ENCODE measurements at places on chromosomes 5 and 9.

DNA sequence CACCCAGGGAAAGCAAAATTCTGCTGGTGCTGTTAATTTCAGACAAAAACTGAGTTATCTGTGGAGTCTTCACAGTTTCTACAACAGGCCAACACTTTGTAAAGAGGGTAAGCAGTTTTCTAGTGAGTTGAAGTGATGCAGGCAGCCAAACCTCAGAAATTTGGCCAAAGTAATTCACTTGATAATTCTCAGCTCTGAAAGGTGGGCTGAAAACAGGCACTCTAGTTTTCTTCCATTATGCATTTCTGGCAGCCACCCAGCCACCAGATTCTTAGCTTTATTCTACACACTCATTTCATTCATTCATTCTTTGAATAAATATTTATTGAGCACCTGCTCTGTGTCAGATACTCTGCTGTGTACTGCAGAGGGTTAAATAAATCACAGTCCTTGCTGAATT, 184.2 kb downstream of the RAB3C start:
- no peak for DNase-seq

- DNase-seq = no peak
Measured at GRCh38 chr5:156647034-156647451, 203.1 kb upstream of the PPP1R2B start.

DNA sequence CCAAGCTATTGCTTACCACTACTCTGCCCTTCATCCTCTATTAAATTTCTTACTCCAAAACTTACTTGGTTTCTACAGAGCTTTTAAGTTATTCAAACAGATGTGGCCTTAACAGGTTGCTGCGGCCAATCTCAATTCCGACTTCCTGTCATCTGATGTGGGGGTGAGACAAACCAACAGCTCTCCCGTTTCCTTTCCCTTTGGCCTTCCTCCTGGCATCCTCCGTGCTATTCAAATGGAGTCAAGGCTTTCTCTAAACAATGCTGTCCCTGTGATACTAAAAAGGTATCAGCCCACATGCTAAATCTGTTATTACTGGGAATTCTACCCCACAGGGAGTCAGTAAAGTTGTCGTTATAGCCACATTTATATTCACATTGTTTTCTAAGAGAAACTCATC, 11.8 kb downstream of the RBM18 start:
- DNase-seq = no peak

GRCh38 chr5:79535477-79536192, 21.7 kb upstream of the HOMER1 start:
- DNase-seq = no peak

DNA sequence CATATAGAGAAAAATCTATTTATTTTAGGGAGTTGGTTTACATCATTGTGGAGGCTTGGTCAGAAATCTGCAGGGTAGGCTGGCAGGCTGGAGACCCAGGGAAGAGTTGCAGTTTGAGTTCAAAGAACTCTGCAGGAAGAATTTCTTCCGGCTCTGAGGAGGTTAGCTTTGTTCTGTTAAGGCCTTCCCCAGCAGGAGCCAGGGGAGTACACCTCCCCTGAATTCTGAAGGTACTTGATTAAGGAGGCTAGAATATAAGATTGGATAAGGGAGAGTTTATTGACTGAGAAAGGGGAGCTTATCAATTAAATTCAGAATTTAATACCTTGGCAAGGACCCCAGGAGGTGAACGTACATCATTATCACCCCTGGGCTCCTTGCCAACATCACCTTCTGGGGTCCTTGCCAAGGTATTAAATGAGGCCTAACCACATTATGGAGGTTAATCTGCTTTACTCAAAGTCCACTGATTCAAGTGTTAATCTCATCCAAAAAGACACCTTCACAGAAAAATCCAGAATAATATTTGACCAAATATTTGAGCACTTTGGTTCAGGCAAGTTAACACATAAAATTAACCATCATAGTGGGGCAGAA, 351.7 kb downstream of the CWC27 start:
- DNase-seq = no peak

GRCh38 chr9:137982200-137982599, 104.6 kb downstream of the CACNA1B start:
- no peak for DNase-seq

- no peak for DNase-seq
Measured at GRCh38 chr5:159576902-159577301, 246.6 kb upstream of the IL12B start.

GRCh38 chr5:151315998-151316597, 12.5 kb upstream of the SLC36A3 start:
- peak; percentile 87 for DNase-seq

- DNase-seq = no peak
Measured at GRCh38 chr5:146039420-146039819, 66.0 kb downstream of the PLAC8L1 start.

GRCh38 chr5:36537724-36538123, 68.7 kb upstream of the SLC1A3 start:
- no peak for DNase-seq

DNA sequence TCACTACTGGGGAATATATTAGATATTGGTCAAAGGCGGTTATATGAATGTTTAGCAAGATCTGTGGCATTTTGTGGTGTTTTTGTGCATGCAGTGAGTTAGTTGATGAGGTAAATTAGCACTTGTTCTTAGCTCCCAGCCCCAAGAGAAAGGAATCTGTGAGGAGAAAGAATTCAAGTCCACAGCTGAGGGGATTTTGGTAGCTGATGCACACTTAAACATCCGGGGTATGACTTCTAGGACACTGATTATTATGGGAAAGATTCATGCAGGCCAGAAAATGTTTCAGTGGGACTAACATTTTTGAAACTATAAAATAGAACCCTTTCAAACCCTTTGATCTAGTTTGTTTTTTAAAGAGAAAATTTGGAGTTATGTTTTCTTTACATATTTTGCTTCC, 118.2 kb upstream of the RPS23 start:
- no peak for DNase-seq

GRCh38 chr5:122296871-122297270, 15.2 kb upstream of the SNCAIP start:
- DNase-seq = no peak

DNA sequence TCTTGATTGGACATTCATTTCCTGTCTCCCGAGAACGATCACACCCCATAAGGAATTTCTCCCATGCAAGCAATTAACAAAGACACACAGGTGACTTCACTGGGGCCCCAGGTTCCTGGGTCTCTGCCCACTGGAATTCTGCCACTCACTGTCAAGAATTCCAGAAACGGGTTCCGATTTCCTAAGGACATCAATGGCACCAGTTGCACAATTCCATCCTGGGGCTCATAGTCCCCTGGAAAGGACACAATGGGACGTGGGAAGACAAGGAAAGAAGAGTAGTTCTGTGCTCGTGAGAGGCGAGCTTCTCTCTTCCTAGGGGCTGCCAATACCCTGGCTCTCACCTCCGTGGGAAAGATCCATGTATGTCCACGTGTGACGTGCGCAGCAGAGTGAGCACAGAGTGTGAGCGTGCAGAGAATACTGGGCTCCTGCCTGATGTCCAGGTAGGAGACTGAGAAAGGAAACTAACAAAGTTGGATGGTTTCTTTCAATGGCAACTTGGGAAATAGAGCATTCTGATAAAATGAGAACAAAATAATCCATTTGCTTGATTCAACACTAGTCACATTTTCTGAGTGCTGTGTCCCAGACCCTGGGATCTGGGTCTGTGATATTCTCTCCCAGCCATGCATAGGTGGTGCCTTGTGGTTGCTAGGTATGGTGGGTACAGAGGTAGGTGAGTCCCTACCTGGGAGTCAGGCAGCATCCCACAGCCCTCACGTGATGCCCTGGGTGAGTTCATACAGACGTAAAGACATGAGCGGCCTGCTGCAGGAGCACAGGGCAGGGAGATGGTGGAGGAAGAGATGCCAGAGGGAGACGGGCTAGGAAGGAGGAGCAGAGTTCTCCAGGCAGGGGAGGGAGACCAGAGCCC, 159.8 kb downstream of the COL23A1 start:
- DNase-seq = no peak

DNA sequence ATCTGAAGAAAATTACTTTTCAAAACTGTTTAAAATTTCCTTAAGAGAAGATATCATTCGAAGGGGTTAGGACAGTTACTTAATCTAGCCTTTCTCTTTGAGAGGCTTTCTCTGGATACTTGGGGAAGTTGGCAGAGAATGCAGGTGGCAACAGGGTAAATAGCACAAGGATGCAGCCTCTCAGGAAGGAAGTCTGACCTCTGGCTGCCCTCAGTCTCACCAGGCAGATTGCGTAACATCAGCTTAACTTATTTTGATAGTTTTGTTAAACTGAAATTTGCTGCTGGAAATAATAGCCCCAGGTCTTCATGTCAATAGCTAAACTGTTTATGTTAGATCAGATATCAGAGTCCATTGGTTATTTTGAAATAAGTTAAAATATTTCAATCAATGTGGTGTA, 20.4 kb downstream of the CCDC192 start:
- DNase-seq = no peak

DNA sequence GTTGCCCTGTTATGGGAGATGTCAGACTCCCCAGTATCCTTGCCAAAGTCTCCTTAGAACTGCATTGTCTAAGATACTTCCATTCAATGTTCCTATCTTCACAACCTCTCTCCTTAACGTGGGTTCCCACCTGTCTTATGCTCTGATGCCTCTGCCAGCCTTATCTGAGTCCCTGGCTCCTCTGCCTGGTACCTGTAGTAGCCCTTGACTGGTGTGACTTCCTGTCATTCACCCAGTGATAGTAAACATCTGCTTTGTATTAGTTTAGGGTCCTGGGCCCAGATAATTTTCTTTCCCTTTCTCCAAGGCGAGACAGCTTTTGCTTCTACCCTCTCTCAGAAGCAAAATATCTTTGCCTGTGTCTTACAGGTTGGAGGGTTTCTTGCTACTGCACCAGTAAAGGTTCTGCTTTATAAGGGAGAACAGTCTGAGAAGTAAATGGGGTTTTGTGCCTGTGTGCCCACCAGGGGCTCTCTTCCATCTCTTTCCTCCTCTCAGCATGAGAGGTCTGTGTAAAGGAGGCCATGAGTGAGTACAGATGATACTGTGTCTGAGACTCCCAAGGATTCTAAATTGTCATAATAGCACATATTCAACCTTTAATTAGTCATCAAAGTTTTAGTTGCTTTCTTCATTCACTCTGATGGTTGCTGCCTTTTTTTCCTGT, 220.8 kb downstream of the PRR16 start:
- no peak for DNase-seq

DNA sequence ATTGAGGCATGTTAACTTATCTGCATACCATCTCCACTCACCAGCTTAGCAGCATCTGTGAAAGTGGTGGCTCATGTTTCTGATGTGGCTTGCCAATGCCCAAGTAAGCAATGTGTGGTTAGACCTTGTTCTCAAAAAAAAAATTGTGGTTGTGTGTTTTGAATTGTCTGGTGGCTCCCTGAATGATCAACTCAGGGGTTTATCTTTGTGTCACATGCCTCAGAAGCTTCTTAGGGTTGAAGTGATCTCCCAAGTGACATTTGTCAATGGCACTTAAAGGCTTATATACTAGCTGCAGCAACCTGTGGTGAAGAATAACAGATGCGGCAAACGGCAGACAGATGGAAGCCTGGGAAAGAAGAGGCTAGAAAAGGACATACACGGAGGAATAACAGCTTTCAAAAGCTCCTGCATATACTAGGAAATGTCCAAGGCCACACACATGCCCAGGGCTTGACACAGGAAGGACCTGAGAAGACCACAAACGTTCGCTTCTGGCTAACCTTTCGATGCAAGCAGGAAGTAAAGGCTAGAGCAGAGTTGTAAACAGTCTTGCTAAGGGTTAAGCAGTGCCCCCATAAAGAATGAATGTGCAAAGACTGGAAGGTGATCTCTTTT, 42.2 kb upstream of the FSD1L start:
- no peak for DNase-seq

DNA sequence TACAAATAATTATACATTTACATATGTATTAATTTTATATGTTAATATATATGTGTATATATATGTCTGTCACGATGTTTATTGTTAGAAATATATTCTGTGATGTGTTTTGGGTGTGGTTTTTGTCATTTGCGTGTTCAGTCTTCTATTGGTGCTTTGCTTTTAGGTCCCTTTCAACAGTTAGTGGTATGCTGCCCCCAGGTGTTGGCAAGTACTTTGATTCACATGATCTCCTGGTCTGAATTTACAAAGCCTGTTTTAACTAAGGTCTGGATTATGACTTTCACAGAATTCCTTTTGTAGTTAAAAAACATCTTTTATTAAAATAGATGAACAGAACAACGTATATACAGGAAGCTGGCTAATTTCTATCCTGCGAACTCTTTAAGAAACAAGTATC, 271.5 kb downstream of the CCDC171 start:
- peak; percentile 43 for DNase-seq

DNA sequence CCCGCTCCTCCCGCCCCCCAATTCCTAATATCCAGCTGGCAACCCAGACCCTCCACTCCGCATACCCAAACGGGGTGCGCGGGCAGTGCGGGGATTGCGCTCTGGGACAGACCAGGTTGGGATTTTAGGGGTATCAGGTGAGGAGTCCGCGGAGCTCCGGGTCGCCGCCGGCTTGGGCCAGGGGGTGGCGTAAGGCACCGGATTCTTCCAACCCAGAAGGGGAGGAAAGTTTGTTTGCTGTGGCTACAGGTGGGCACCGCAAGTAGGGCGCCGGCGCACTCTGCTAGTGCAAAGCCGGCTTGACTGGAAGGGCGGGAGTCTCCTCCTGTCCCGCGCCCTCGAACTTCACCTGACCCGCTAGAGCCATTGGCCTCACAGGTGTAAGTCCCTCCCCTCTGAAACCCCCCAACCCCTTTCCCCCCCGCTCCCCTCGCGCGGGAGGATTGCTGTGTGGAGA, 709 bp downstream of the IQGAP2 start:
- no peak for DNase-seq

DNA sequence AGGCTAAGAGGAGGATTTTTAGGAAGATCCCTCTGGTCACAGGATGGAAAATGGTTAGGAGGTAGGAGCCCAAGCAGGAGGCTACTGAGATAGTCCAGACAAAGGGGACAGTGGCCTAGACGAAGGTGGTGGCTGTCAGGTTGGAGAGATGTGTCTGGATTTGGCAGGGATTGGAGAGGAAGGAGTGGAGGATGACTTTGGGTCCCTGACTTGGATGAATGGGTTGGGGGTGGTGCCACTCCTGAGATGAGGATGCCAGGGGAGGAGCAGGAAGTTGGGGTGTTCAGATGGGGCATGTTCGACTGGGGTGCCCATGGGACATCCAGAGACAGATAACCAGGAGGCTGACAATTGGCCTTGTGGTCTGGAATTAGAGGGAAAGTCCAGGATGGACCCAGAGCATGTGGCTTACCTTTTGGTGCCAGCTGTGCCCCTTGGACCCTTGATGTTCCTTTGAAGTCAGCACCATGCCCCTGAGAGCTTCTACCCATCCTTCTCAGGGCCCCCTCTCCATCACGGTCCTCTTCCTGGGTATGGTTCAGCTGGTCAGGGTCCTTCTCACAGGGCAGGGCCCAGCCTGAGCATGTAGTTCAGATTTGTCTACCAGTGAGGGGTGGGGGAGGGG, 15.1 kb upstream of the IGFBPL1 start:
- no peak for DNase-seq
